Activated CD4-positive, alpha-beta T cell treated with anti-CD3 and anti-CD28 coated beads, Interleukin-10, Interleukin-2, amounts not matched to agents 100 ng/mL and 50 ng/mL, durations not matched to agents 16 hours and 8 hours (primary cell): ENCODE measurements at places on chromosomes 6 and 20.
A peak's percentile ranks its signal among the peaks of the same experiment; 100 is the strongest.

DNA sequence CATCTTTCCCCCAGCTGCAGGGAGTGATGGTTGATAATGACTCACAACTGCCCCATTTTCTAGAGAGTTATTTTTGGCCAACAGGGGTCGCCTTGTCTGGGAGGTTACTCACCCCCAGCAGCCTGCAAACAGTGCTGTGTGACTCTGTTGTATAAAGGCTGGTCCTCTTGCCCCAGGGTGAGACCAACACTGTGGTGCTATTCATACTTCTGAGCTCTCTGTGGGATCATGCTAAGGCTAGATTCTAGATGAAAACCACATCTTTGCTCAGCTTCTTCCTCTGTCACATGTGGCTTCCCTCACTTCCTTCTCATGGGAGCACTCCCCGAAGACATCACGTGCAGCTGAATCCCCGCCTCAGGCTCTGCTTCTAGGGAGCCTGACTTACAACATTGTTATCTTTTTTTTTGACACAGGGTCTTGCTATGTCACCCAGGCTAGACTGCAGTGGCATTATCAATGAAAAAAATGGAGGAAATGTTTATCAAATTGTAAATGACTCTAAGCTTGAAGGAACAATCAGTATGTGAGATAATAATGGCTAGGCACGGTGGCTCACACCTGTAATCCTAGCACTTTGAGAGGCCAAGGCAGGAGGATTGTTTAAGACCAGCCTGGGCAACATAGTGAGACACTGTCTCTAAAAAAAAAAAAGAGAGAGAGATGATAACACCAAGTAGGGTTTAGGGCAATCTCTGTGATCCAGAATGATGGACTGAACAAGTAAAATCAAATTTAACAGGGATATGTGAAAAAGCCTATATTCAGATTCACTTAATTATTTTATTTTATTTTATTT is 55.7 kb upstream of the SLC23A2 start:
- DNase-seq = peak; percentile 86

- DNase-seq = peak; percentile 5
These were observed 79.0 kb upstream of the SPACA1 start for GRCh38 chr6:87968435-87969278.

- DNase-seq = no peak
These were observed 23.7 kb downstream of the MLIP start for GRCh38 chr6:54134935-54135334.

GRCh38 chr20:9723501-9724202 is 115.2 kb downstream of the PAK5 start:
- DNase-seq = no peak

- DNase-seq = peak; percentile 61
These were observed 18.0 kb downstream of the PTGIS start for GRCh38 chr20:49549801-49550551.

DNA sequence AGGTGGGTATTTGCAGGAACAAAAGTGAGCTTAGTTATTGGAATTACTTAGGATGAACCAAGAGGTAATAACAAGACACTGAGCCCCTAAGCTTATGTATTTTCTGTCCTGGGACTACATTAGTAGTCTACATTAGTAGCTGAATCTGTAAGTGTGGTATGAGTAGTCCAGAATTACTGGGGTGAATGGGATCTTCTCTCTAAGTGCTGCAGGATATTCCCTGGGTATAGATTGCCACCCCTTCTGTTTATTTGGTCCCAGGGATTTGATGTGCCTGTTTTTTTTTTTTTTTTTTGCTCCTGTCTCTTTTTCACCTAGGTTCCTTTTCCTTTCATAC is 5.9 kb downstream of the CD2AP start:
- no peak for DNase-seq

GRCh38 chr6:5898563-5898962 is 108.2 kb downstream of the NRN1 start:
- no peak for DNase-seq
